ENCODE measurements at places on chromosomes 16 and 17.

DNA sequence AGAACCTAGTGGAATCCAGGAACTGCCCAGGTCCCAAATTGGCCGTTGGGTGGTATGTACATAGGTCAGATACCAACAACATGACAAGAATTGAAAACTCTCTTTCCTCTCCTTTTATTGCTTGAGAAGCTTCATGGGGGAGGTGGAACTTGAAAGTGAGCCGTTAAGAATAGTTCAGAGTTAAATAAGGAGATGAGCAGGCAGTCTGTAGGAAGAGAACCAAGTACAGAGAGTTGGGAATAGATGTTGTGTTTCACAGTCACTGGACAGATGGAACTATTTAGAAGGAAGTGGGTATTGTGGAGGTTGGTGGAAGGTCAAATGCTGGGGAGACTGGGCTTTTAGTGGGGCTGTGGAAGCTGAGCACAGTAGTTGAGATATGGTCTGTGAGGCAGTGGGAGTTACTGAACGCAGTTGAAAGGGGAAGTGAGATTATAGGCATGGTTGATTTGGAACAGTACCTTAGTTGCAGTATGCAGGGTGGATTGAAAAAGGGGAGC lies 26.4 kb downstream of the ARHGAP44 start:
- no peak for DNase-seq

DNA sequence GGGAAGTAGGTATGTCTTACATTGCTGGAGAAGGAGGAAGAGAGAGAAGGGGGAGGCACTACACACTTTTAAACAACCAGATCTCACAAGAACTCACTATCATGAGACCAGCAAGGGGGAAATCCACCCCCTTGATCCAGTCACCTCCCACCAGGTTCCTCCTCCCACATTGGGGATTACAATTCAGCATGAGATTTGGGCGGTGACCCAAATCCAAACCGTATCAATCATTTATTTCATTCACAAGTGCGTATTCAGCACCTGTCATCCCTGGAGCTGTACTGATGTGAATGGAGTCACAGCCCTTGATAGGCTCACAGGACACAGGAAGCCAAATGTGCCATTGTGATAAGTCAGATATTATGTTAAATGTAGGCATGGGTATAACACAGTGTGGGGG lies 228.3 kb upstream of the HSBP1 start:
- peak; percentile 55 for DNase-seq

- DNase-seq: no peak
Observed at GRCh38 chr17:6244796-6245195, 174.6 kb downstream of the WSCD1 start.

DNA sequence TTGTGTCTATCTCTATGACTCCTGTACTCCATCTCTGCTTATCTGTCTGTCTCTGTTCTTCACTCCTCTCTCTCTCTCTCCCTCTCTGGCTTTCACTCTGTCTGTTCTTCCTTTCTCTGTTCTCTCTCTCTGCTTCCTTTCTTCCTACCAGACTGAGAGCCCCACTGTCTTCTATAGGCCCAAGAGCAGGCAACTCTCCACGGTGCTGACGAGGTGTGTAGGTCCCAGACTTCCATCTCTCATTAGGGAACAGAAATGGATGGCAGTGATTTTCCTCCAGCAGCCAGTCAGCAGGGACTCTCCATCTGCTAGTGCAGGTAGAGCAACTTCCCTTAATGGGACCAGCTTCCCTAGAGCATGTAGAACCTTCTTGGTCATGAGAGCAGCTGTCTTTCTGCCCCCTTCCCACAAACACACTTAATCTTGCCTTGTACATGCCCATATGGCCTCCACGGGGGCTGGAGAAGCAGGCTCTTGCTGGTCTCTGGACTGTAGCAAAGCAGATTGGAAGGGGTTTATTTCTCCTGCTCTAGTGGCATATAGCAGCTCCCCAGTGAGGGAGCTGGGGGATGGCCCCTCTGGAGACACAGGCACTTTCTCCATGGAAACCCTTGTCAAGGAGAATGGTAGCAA lies 47.8 kb upstream of the NLRP1 start:
- no peak for DNase-seq

GRCh38 chr17:40622509-40622928 lies 25.1 kb downstream of the SMARCE1 start:
- no peak for DNase-seq

Measured in renal cortical epithelial cell (primary cell).